ENCODE measurements at places on chromosomes 11 and 22.

GRCh38 chr11:59479906-59480305 lies 6.8 kb downstream of the OR4D10 start:
- DNase-seq: no peak

- no peak for DNase-seq
Observed at GRCh38 chr11:46254133-46254491, 23.4 kb upstream of the CREB3L1 start.

DNA sequence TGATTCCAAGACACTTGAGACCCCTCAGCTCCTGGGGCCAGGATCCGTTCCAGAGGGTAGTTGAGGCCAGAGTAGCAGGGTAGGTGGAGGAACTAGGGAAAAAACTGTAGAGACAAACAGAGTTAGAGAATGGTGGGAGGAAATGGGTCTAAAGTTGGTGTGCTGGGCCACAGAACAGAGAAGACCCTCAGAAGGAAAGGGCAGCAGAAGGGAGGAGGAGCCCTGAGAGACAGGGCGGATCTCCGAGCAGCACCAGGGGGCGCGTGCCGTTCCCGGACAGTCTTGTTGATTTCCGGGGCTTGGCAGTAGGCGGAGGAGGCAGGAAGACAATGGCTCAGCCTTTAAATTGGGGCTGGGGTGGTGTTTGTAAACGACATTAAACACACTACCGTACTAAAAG lies 2.4 kb upstream of the CECR2 start:
- DNase-seq: no peak

- DNase-seq: no peak
Observed at GRCh38 chr11:48193876-48194275, 22.7 kb upstream of the OR4B1 start.

DNA sequence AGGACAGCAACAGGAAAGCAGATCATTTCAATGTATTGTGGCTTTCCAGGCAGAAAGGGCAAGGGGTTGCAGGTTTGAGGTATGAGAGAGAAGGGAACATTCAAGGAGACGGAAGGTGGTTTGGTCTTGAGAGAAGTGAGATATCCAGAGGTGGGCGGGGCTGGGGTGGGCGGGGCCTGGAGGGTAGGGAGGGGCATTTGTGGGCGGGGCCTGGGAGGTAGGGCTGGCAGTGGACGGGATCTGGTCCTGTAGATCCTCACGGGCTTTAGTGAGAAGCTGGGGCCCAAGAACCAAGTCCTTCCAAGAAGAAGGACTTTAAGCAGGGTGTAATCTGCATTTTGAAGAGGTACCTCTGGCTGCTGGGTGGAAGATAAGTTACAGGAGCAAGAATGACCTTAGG lies 199.2 kb downstream of the MN1 start:
- no peak for DNase-seq

DNA sequence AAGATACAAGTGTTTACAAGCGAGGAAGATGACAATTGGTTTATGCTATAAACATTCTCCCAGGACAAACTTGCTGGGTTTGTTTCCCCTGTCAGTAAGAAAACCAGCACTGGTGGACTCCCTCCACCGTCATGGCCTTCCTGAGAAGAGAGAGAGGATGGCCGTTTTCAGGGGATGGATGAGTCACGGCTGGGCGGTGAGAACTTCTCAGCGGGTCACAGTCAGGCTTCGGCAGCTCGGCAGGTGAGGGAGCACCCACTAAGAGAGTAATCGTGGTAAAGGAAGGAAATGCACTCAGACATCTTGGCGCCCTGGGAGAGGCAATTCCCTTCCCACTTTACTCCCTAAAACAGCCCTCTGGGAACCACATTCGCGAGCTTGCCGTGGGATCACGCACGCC lies 83.9 kb downstream of the NCAM1 start:
- DNase-seq: no peak

- no peak for DNase-seq
Observed at GRCh38 chr11:119160151-119160550, 8.4 kb upstream of the NLRX1 start.

GRCh38 chr22:37018815-37019308 lies 385 bp downstream of the TST start:
- no peak for DNase-seq

- DNase-seq: no peak
Observed at GRCh38 chr11:8070417-8071115, 10.4 kb upstream of the TUB start.

DNA sequence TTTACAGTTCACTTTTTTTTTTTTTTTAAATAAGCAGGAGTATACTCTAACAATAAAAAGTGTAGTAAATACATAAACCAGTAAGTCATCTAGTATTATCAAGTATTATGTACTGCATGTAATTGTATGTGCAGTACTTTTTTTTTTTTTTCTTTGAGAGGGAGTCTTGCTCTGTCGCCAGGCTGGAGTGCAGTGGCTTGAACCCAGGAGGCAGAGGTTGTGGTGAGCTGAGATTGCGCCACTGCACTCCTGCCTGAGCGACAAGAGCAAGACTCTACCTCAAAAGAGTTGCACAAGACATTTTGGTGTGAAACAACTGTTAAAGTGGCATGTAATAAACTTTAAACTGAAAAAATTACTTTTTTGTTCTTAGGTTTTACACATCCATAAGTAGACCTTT lies 16.7 kb downstream of the BCL2L13 start:
- DNase-seq: no peak

DNA sequence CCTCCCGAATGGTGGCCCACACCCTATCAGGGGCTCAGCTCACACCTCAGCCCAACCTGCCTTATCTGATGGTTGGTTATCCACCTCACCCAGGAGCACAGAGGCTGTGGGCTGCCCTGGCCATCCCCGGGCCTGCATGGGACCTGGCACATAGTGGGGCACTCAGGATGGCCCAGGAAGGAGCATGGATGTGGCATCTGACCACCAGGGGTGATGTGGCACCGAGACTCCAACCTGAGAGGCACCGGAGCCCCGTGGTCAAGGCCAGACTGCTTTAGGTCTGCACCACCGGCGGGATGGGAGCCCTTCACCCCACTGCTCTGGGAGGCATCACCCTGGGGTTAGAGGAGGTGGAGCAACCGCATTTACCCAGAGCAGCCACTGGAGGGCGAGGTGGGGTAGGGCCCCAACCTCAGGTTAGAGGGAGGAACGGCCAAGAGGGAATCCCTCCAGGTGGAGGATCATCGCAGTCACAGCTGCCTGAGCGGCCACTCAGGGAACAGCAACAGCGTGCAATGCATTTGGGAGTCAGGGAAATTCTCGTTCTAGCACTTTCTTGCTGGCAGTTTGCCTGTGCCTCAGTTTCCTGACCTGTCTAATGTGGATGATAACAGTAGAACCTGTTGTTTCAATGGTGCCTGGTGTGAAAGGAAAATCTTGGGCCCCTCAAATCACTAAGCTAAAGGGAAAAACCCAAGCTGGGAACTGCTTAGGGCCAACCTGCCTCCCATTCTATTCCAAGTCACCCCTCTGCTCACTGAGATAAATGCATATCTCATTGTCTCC lies 52.9 kb upstream of the CARS1 start:
- no peak for DNase-seq

DNA sequence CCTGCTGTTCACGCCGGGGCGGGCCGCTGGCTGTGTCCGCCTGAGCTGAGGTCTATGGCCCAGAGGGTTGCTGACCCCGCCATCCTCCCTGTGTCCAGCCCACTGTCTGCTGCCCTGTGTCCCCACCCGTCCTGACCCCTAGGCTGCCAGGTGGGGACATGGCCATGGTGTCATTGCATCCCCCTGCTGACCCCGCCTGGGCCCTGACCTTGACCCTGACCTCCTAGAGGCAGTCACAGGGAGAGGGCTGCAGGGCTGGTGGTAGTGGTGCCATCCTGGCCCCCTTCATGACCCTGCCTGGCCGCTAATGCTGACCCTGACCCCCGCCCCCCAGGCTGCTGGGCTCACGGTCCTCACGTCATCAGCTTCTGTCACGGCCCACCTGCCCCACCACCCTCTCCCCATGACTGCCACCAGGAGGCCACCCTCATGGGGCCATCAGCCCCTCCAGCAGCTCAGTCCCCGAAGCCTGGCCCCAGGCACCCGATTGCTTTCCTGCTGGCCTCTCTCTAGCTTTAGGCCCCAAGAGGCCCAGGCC lies 285.9 kb downstream of the BRD1 start:
- no peak for DNase-seq

- DNase-seq: no peak
Observed at GRCh38 chr11:70637186-70637800, 239.0 kb downstream of the CTTN start.

DNA sequence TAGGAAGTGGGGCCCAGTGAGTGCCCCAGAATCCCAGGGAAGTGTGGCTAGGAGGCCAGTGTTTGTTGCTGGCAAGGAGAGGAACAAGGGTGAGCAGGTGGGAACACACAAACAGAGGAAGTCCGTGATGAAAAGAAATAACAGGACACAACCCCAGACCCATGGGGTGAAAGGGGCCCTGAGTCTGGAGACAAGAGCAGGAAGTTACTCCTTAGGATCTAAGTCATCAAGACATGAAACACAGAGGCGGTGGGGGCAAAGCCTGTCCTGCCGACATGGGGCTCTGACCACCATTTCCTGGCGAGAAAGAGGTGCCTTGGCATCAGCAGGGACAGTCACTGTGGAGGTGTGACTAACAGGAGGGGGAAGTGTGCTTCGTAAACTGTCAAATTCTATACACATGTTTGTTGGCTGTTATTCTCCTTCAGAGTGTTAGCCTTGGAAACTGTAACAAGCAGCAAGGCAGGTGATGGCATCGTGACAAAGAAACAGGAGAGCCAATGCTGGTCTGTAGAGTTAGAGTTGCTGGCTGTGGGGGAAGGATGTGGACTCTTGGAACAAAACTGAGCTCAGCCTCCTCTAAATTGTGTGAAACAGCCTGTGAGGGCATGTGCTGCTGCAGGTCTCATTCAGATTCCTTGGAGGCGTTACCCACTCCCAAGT lies 21.7 kb downstream of the CHST1 start:
- DNase-seq: no peak

- peak; percentile 50 for DNase-seq
Observed at GRCh38 chr11:47408598-47409439, 429 bp downstream of the SLC39A13 start.

DNA sequence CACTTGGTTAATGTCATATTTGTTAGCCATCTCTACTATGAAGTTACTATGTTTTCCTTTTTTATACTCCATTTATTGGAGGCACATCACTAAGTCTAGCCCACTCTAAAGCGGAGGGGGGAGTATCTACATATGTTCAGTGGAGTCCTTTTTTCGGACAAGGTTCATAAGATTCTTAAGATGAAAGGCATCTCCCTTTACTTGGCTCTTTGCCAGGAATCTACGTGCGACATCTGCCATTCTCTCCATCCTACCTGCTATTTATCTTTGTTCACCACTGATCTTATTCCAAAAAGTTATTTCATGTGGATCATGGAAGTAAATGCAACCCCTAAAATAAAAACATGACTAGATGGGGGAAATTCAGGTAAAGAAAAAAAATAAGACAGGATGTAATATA lies 77.4 kb upstream of the YWHAH start:
- DNase-seq: no peak

- DNase-seq: no peak
Observed at GRCh38 chr11:101436511-101437142, 147.2 kb downstream of the TRPC6 start.

GRCh38 chr11:92702037-92702804 lies 267.2 kb upstream of the MTNR1B start:
- no peak for DNase-seq

DNA sequence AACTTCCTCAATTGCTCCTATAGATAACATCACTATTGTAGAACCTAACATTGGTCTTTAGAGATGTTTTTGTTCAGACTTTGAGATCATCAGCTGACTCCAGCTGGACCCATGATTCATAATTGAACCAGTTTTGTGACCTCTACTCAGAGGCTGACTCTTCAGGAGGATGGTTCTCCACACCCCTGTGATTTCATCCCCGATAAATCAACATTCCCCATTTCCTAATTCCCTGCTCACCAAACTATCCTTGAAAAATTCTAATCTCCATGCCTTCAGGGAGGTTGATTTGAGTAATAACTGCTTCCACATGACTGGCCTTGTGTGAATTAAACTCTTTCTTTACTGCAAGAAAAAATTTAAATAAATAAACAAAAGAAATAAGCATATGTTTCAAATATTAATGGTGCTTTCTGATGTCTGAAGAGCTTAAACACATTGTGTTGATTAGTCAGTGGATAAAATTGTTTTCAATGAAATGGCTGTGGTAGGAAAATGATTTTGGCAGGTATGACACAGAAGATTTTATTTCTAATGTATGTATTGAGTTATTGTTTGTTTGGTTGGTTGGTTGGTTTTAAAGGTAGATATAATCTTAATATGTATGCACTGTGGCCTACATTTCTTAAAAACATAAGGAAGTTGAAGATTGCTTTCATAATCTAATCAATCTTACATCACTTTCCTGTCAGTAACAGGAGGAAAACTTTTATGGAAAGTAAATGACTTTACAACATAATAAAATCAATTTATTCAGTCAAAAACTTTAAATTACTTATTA lies 427.9 kb upstream of the CCDC179 start:
- DNase-seq: peak; percentile 9

GRCh38 chr22:27853424-27853823 lies 51.9 kb upstream of the MN1 start:
- DNase-seq: no peak

- DNase-seq: no peak
Observed at GRCh38 chr11:34256626-34257025, 101.2 kb downstream of the ABTB2 start.

GRCh38 chr11:31114442-31114841 lies 255.1 kb downstream of the DCDC1 start:
- DNase-seq: peak; percentile 40

Measured in epithelial cell of proximal tubule (primary cell).